NCI-H1930 (cell line): ENCODE measurements at places on chromosomes 3 and 15.

DNA sequence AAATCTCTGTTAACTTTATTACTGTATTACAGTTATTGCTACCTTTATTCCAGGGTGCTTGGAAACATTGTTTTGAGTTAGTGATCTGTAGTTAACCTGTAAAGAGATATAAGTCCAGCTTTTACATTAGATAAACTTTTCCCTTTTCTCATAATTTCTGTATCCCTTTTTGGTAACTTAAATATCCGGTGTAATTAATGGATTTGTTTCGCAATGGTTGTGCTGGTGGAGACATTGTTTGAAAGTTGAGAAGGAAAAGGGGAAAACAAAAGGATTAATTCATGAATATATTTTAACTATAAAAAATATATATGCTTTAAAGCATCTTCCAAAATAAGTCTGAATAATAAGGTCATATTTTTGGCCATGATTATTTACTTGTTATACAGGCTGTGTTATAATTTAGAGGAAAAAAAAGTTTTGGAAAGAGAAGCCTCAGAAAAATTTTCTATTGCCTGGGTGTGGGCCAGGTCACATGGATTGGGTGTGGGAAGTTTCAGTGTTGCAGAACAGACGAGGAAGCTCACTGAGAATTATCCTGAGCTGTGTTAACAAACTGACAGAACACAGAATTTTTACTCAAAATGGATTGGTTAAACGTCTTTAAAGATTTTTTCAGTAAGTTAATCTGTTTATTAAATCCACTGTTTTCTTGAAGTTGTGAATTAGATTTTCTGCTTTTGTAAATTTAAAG is 27.7 kb upstream of the IL20RB start:
- DNase-seq: no peak

DNA sequence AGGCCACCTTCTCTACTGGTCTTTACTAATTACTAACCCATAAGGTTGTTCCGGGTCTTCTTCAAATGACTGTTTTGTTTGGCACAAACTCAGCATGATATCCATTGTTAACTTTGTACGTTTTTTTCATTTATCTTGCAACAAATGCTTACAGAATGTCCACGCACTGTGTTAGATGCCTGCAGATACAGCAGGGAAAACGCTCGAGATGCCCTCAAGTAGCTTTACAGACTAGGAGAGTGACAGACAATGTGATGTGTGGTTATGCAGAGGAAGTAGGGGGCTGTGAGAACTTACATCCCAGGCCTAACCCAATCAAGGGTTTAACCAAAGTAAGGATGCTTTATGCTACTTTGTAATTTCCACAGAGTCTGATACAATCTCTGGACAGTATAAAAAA is 949 bp upstream of the RFC4 start:
- DNase-seq: no peak

DNA sequence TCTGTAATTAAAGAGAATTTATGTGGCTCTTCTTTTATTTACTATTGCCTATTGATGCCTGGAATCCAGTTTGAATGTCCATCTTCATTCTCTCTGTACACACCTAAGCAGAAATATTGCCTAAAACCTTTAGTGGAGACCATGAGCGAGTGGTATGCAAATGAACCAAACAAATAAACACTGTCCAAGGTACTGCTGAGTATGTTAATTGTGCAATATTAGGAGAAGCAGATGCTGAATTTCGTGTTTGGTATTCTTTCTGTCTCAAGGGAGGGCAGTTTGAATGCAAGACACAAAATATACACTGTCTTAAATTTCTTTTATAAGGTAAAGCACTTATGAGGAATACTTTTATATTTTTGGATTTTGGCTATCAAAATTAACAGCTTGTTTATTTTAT is 440.9 kb downstream of the RBMS3 start:
- DNase-seq: no peak

GRCh38 chr3:146425341-146425740 is 44.0 kb downstream of the PLSCR2 start:
- DNase-seq: no peak
